ENCODE measurements at places on chromosomes 7 and 10.

DNA sequence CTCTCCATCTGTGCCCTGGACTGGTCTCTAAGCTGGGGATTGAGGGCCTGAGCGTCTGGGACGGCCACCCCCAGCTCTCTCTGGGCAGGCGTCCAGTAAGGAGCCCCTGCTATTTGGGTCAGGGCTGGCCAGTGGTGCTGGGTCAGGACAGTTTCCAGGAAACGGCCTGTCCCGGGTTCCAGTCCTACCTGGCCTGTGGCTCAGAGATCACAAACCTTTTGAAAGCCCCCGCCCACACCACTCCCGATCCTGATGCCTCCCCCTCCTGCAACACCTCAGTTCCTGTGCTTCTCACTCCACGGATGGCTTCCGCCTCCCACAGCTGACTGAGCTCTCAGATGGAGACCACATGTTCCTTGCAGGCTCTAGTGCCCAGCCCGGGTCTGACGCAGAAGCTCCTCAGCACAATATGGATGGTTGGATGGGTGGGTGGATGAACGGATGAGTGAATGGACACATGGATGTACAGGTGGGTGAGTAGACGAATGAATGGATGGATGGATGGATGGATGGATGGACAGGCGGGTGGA lies 91.7 kb upstream of the PDGFA start:
- no peak for DNase-seq

GRCh38 chr7:23691320-23691719 lies 11.3 kb downstream of the FAM221A start:
- DNase-seq, result peak; percentile 63

- no peak for DNase-seq
Observed at GRCh38 chr10:23571884-23572283, 133.0 kb downstream of the OTUD1 start.

GRCh38 chr7:28481091-28481926 lies 69.0 kb downstream of the CREB5 start:
- peak; percentile 58 for DNase-seq

GRCh38 chr10:1546431-1547110 lies 190.8 kb downstream of the ADARB2 start:
- no peak for DNase-seq

- no peak for DNase-seq
Observed at GRCh38 chr10:123134915-123135414, 805 bp upstream of the HMX3 start.

GRCh38 chr10:129899276-129900130 lies 64.6 kb downstream of the EBF3 start:
- DNase-seq, result no peak

DNA sequence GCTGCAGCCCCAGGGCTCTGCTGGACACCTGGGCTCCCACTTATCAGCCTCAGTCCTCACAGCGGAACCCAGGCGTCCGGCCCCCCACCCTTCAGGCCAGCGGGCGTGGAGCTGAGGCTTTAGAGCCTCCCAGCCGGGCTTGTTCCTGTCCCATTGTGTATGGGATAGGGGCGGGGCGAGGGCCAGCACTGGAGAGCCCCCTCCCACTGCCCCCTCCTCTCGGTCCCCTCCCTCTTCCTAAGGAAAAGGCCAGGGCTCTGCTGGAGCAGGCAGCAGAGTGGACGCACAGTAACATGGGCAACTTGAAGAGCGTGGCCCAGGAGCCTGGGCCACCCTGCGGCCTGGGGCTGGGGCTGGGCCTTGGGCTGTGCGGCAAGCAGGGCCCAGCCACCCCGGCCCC lies 2.7 kb downstream of the NOS3 start:
- no peak for DNase-seq

DNA sequence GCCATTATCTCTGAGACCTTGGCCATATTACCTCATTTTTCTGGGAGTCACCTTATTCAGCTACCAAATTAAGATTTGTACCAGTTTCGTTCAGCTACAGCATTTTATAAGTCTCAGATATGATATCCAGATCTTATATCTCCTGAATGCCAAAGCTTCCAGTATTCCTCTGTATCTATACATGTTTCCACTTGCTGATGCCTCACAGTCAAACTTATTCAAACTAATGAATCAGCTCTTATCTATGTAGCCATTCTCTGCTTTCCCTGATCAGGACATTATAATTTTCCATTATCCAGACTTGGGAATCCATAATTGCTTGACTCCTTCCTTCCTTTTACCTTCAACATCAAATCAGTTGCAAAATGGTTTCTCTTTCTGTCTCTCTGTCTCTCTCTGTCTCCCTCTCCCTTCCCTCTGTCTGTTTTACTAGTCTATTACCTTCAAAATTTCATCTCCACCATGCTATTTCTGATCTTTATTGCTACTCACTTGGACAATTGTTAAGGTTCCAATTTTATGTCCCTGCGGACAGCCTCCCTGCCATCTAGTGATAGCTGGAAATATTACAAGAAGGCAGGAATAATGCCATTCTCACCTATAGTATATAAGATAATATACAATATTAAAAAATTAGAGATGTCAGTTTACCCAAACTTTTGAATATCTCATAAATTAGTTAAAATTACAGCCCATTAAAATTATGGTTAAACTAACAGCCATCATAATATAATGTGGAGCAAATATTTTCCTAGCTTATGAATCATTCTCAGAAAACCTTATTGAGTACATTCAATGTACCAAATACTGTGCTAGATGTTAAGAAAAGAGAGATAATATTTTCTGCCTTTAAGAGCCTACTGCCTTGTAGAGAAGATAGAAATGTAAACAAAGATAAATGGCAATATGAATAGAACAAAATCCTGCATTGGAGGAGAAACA lies 89.8 kb downstream of the PCLO start:
- no peak for DNase-seq

DNA sequence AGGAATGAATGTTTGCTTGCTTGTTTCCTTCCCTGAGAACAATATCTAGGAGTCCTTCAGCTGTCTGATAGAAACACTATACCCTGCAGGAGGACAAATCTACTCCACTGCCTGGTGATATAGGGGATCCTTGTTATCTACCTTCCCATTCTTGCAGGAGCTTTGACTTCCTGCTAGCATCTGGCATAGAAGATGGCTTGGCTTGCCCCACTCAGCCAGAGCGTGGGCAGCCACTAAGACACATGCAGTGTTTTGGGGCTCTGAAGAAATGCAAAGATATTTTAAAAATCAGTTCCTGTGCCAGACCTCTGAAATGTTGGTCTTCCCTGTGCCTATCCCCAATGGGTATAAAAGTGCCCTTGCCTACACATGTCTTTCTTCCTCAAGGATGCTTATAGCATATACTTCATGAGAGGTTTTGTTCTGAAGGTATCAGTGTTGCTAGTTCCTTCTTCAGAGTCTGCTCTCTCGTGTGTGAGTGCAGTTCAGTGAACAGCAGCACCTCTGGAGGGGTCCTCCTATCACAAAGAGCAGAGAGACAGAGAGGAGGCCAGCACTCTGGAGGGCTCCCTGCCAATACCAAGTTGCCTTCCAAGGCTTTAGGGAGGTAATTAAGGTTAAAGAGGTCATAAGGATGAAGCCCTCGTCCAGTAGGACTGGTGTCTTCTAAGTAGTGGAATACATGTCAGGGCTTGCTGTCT lies 149.1 kb upstream of the CALCR start:
- DNase-seq, result no peak

GRCh38 chr7:43658718-43659548 lies 70.4 kb downstream of the COA1 start:
- DNase-seq, result peak; percentile 96

- DNase-seq, result peak; percentile 45
Observed at GRCh38 chr7:786472-787255, 45.6 kb upstream of the SUN1 start.

DNA sequence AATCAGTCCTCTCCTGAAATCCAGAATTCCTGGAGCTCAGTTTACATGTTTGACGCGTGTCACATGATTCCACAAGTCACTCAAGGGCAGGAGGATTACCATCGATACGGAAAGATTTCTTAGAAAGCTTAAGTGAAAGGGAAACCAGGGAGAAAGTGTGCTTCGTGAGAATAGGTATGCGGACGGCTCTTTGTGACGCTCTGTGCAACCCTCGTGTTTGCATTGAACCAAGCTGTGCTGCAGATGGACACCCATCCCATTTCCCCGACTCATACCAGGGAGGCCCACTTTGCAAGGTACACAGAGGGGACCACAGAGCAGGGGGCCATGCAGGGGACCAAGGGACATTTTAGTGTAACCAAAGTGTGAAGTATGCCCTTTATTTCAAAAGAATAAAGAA lies 43.2 kb downstream of the IKZF1 start:
- no peak for DNase-seq

- no peak for DNase-seq
Observed at GRCh38 chr10:47404446-47404845, 20.4 kb upstream of the ZNF488 start.

DNA sequence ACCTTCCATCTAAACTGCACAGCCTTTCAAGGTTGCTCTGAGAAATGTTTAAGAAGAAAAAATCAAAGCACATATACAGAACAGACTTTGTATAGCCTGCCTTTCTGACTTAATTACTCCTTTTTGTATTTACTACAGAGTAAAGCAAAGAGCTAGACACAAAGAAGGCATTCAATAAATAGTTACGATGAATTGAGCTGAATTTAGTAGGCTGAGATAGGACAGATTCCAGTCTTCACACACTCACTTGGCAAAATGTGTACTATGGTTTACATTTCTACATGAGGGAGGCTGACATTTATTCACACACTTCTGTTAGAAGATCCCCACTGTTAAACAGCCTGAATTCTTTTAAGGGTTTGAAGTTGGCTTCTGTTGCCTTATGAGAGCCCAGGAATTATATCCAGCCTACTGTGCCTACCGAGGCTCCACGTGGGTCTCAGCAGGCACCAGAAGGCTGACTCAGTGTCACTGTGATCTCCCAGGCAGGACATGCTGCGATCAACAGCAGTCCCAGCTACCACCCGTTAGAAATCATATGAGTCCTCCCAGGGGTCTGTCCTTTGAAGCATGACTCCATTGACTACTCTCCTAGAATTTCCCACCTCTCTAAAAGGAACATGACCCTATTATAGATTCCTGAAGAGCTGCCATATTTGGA lies 24.5 kb upstream of the SLC25A13 start:
- DNase-seq, result no peak

DNA sequence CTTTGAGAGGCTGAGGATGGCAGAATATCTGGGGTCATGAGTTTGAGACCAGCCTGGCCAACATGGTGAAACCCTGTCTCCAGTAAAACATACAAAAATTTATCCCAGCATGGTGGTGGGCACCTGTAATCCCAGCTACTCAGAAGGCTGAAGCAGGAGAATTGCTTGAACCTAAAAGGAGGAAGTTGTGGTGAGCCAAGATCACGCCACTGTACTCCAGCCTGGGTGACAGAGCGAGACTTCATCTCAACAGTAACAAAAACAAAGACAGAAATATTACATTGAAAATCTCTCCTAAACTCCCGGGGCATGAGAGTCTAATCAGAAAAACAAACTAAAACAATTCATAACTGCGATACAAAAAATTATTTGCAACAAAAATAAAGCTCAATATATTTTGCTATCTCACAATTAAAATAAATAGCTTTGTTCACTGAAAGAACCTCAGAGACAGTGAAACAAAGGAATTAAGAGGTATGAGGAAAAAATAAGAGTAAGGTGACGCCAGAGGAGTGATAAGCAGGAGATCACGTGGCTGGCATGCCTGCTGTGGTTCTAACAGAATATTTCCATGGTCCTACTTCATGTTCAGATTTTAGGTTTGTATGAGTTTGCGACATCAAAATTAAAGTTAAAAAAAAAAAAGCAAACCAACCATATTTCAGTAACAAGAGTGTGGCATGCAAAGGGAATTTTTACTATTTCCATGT lies 527.7 kb upstream of the POM121L12 start:
- no peak for DNase-seq

- DNase-seq, result no peak
Observed at GRCh38 chr7:136230210-136230609, 253.1 kb upstream of the MTPN start.

DNA sequence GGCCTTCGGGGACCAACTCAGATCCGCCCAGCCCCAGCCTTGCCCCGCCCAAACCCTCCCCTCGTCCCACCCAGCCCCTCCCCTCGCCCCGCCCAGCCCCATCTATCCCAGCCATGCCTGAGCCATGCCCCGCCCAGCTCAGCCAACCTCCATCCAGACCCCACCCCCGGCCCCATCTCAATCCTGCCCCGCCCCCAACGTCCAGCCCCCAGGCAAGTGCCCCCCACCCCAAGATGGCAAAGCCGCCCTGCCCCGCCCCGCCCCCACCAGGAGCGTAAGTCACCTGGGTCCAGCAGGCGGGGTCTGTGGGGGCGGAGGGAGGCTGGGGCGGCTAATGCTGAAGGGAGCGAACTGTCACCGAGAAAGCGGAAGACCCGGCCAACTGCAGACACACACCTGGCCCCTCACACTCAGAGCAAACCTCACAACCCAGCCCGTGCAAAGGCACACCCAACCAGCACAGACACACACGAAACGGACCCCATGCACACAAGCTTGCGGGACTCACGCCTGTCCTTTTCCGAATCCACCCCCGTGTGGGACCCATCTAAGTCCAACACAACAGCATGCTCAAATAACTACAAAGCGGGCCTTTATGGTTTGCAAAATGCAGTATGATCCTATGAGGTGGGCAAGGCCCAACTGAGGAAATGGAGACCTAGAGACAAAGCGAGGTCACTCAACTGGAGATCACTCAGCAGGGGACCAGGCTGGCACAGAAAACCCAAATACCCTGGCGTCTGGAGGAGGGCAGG lies 11.5 kb upstream of the OGA start:
- DNase-seq, result peak; percentile 39

GRCh38 chr10:48744587-48744986 lies 59.9 kb downstream of the WDFY4 start:
- DNase-seq, result no peak

GRCh38 chr7:156473476-156474240 lies 166.9 kb upstream of the RNF32 start:
- no peak for DNase-seq

GRCh38 chr10:51227897-51228713 lies 153.8 kb downstream of the PRKG1 start:
- no peak for DNase-seq

DNA sequence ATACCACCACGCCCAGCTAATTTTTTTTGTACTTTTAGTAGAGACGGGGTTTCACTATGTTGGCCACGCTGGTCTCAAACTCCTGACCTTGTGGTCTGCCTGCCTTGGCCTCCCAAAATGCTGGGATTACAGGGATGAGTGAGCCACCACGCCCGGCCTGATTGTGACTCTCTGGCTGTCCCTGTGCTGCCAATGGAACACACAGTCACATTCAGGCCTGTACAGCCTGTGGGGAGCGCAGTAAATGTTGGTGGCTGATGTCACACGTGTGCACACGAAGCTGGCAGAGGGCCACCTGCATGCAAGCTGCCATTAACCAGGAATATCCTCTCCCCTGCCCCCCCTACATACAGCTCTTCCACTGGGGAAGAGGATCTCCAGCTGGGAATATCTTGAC lies 22.1 kb downstream of the POLL start:
- DNase-seq, result no peak

DNA sequence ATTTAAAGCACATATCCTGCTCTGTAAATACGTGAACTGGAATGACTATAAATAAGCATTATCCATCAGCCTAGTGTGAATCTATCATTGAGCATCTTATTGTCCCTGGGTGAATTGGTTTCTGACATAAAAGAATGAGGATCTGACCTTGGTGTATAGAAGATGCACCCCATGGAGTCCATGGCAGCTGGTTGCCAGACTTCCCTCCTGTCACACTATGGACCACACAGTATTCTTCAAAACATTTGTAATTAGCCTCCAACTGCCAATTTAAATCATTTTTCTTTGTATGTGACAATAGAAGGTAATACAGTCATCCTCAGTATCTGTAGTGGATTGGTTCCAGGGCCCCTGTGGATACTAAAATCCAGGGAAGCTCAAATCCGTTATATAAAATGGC lies 238.1 kb upstream of the ZWINT start:
- no peak for DNase-seq
